ENCODE measurements at places on chromosomes 5 and 9. TPM values are rescaled to one million over a fixed set of nuclear protein-coding genes. Genes with fewer than 3 reads are reported as not detected.

NME5 gene
- total RNA-seq, result not detected

FBN2 gene
- total RNA-seq, result not detected

BARHL1 gene
- not detected for total RNA-seq

PRSS3 gene
- total RNA-seq, result not detected

ANKRD20A1 gene
- 1.5 TPM for total RNA-seq

PRRX2 gene
- total RNA-seq, result not detected

BTNL8 gene
- not detected for total RNA-seq

HMCN2 gene
- not detected for total RNA-seq

CYSTM1 gene
- 9.7 TPM for total RNA-seq

CDH18 gene
- total RNA-seq, result not detected

C9orf152 gene
- not detected for total RNA-seq

SLC4A9 gene
- total RNA-seq, result 0.72 TPM

MUSK gene
- total RNA-seq, result not detected

DPYSL3 gene
- not detected for total RNA-seq

LVRN gene
- not detected for total RNA-seq

PRUNE2 gene
- total RNA-seq, result not detected

TTC23L gene
- not detected for total RNA-seq

KCNN2 gene
- not detected for total RNA-seq

ZNF483 gene
- 3.2 TPM for total RNA-seq

ELAVL2 gene
- not detected for total RNA-seq

FBXO10 gene
- 3.5 TPM for total RNA-seq

Data from activated naive CD4-positive, alpha-beta T cell treated with anti-CD3 and anti-CD28 coated beads, Interleukin-2, amount 10 ng/mL, durations not matched to agents 5 hours and 36 hours (primary cell).